ENCODE measurements at places on chromosomes 7 and 10.

- DNase-seq, result peak; percentile 81
Measured at GRCh38 chr10:132482090-132482800, 55.3 kb upstream of the INPP5A start.

- no peak for DNase-seq
Measured at GRCh38 chr7:83751217-83751616, 102.3 kb upstream of the SEMA3E start.

- DNase-seq, result no peak
Measured at GRCh38 chr7:21377545-21377944, 50.3 kb upstream of the SP4 start.

DNA sequence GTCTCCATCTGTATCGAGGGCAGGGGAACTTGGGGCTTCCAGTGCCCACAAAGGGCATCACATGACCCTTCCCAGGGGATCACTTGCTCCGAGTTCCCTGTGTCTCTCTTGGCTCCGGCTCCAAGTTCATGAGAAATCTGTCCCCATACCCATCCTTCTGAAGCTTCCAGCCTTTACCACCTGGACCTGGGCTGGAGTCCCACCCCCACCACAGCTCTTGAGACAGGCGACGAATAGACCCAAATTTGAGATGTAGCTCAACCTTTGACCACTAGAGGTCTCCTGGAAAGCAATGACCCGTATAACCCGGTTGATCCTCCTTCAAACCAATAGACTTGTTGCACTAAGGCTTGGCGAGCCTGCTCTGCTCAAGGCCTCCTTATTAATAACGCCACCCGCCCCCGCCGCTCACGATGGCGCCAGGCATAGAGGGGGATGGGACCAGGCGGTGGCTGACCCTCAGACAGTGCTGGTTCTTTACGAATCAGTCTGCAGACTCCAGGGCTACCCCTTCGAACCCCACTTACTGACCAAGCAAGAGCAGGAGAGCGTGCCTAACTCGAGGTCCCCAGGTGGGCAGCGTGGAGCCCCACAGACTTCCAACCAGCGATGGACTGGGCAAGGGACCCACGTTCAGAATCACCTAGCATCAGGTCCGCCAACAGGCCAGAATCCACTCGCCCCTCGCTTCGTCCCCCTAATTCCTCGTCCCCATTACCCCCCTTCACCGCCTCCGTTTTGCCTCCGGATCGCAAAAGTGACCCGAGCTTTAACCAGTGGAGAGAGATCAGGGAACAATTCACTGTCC lies 4.4 kb upstream of the ARID5B start:
- DNase-seq, result peak; percentile 56

DNA sequence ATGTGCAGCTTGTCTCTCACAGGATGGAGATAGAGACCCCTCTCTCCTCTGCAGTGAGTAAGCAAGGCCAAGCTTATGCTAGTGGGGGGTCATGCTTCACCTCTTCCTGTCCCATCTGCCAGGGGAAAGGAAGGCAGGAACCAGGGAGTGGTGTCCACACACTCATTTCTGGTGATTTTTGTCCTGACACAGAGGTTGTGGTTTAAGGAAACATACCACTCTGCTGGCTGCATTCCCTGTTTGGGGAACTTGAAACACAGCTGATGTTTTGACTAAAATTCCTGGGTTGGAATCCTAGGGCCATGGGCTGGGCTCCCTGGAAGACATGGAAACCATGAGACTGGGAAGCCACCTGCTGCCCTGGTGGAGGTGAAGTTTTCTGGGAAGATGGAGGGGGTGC lies 21.4 kb downstream of the C10orf120 start:
- DNase-seq, result peak; percentile 0

- DNase-seq, result no peak
Measured at GRCh38 chr10:7025296-7025695, 385.5 kb downstream of the SFMBT2 start.

DNA sequence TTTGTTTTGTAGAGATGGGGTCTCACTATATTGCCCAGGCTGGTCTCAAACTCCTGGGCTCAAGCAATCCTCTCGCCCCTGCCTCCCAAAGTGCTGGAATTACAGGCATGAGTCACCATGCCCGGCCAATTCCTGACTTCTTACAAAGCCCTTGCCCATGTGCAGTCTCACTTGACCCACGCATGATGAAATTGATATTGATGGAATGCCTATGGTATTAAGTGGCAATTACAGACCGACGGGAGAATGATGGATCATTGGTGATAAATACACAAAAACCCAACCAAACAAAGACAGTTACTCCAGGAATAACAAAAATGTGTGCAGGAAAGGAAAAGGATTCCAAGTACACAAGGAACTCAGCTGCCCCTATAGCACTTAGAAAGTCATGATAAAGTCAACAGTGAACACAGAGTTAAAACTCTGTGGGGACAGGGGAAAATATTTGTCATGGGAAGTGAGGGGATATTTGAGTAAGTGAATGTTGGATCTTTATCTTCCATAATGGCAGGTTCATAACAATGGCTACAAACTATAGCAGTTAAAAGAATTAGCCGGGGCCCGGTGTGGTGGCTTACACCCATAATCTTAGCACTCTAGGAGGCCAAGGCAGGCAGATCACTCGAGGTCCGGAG lies 21.6 kb downstream of the HIP1 start:
- DNase-seq, result peak; percentile 85

GRCh38 chr10:44780426-44780825 lies 130.7 kb upstream of the TMEM72 start:
- DNase-seq, result peak; percentile 44

GRCh38 chr7:150900675-150901074 lies 48.4 kb downstream of the AOC1 start:
- no peak for DNase-seq

- no peak for DNase-seq
Measured at GRCh38 chr10:102444851-102445250, 6.5 kb downstream of the C10orf95 start.

DNA sequence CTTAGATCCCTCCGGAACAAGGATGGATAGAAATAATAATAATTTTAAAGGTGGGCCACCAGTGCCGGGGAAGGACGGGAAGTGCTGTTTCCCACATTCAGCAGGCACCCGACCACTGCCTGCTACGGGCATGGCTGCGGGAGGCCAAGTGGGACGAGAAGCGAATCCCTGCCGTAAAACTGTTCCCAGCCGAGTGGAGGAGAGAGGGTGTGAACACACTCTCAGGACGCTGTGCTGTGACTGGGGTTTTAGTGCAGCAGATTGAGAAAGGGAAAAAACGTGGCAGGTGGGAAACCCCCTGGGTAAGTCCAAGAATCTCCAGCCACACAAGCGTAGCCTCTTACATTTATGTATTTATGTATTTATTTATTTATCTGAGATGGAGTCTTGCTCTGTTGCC lies 158.8 kb downstream of the DNAJB6 start:
- DNase-seq, result no peak

DNA sequence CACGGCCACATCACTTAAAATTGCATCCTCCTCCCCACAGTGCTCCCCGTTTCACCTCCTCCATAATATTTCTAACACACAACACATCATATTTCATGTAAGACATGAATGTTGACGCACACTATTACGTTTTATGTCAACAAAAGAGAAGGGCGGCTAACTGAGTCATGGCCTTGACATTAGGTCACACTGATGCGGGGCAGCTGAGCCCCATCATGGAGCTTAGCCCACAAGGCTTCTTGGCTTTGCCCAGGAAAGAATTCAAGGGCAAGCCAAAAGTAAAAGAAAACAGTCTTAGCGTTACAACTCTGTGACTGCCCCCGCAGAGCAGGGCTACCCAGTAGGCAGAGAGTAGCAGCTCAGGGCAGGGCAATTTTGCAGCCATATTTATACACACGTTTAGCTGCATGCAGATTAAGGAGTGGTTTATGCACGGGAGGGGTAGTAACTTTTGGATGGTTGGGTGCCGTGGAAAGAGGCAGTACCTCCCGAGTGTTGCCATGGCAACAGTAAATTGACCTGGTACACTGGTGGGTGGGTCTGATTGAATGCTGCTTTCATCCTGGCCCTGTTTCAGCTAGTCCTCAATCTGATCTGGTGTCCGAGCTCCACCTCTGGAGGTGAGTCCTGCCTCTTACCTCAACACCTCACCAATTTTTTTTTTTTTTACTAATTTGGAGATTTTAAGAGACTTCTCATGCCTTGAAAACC lies 156.2 kb upstream of the FRMD4A start:
- no peak for DNase-seq

GRCh38 chr7:91396-92175 lies 100.8 kb upstream of the FAM20C start:
- DNase-seq, result no peak

GRCh38 chr7:41921453-41921981 lies 218.6 kb upstream of the INHBA start:
- peak; percentile 88 for DNase-seq

GRCh38 chr7:72325561-72325960 lies 86.6 kb downstream of the CALN1 start:
- no peak for DNase-seq

DNA sequence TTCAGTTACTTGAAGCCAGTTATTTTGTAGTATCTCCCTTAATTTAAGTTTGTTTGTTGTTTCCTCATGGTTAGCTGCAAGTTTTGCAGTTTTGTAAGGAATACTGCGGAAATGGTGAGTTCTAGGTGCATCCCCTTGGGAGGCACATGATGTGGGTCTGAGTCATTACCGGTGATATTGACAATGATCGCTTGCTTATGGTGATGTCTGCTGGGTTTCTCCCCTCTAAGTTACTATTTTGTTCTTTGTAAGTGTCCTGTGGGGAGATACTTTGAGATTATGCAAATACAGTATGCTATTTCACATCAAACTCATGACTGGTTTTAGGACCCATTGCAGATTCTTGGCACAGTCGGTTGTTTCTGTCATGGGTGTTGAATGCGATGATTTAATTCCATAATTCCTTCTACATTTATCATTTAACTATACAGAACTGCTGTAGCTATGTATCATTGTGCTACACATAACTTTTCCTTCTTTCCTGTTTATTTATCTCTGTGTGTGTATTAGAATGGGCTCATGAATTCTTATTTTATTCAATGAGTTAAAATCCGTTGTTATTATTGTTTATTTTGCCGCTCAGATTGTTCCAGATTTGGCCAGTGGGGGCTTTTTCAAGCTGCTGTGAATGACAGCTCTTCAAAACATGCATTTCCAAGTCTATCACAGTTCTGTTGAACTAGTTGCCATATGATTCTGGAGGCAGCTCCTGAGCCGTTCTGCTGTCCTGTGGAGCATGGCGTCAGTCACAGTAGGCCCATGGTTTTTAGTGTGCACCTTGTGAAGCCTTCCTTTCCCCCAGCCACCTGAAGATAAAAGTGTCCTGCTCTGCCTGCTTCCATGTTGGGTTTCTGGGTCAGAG lies 18.4 kb downstream of the TSPAN14 start:
- DNase-seq, result peak; percentile 80

GRCh38 chr7:47765373-47765979 lies 182.8 kb downstream of the PKD1L1 start:
- no peak for DNase-seq

- DNase-seq, result no peak
Measured at GRCh38 chr7:42926204-42926603, 5.8 kb downstream of the PSMA2 start.

DNA sequence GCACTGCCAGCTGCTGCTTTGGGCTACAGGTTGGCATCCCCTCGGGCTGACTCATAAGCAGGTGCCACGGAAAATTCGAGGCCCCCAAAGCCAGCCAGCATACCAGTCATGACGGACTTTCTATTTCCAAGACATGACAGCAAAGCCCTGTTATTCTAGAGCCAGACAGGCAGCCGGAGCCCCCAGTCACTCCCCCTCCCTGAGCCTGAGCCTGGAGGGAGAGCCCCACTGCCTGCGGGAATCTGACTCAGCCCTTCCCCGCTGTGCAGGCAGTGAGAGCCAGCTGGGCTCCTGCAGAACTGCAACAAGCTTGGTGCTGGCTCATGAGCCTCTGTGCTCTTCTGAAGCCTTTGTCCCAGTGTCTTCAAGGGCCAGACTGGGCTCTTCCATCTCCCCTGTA lies 15.8 kb downstream of the BTBD16 start:
- DNase-seq, result peak; percentile 86

- no peak for DNase-seq
Measured at GRCh38 chr10:75406462-75407223, 5.1 kb upstream of the ZNF503 start.

DNA sequence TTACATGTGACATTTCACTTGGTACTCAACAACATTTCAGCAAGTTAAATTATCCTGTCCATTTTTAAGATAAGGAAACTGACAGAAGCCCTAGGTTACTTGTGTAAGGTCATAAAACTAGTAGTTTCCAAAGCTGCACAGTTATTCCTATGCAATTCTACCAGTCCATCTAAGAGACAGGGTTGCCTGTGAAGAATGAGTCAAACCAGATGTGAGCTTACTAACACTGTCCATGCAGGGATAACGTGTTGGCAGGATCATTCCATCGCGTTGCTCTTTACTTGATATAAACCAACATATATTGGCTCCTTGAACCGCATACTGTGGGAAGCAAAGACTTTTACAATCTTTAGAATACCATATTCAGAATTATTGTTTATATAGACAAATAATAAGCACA lies 280.9 kb upstream of the HGF start:
- peak; percentile 69 for DNase-seq

DNA sequence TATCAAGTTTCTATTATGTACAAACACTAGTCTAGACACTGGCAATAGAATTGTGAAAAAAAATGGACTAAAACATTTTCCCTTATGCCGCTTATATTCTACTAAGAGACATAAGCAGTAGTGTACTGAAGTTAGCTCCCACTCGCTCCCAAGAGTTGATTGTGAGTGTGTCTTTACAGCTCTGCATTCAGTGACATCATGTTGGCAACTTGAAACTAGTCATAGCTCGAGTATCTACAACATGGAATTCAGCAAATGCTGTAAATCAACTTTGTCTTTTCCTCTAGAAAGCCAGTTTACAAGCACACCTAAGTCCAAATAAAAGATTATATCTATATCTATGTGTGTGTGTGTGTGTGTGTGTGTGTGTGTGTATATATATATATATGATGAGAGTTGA lies 58.8 kb upstream of the MAGI2 start:
- DNase-seq, result peak; percentile 27

DNA sequence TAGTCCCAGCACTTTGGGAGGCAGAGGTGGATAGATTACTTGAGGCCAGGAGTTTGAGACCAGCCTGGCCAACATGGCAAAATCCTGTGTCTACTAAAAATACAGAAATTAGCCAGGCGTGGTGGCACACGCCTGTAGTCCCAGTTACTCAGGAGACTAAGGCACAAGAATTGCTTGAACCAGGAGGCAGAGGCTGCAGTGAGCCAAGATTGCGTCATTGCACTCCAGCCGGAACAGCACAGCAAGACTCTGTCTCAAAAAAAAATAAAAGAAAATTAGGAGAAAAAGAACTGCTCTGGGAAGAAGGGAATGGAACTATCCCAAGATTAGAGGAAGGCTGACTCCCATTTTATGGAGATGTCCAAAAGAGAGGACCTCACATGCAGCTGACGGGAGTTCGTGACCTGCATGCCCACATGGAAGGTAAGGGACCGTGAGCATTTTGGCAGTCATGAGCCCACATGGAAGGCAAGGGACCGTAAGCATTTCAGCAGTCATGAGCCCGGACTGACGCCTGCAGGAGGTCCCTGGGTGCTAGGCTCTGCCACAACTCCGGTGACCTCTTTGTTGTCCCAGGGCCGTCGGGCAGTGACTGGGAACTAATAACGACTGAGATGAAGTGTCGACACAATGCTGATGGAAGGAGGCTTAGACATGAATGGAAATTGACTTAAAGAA lies 18.6 kb upstream of the GTPBP4 start:
- DNase-seq, result no peak
